HuH-7.5 (cell line): ENCODE measurements at places on chromosomes 4 and X.

GRCh38 chrX:130172127-130172845 is 524 bp downstream of the RAB33A start:
- no peak for DNase-seq

GRCh38 chrX:48957477-48957826 is at the start of gene OTUD5:
Gene OTUD5, minus strand, starts transcription at chrX:48957607. Its CDS starts 37 bp downstream, at chrX:48957570.
- DNase-seq: peak; percentile 81

- DNase-seq: no peak
These were observed 20.5 kb downstream of the SLC25A5 start for GRCh38 chrX:119488749-119489148.

DNA sequence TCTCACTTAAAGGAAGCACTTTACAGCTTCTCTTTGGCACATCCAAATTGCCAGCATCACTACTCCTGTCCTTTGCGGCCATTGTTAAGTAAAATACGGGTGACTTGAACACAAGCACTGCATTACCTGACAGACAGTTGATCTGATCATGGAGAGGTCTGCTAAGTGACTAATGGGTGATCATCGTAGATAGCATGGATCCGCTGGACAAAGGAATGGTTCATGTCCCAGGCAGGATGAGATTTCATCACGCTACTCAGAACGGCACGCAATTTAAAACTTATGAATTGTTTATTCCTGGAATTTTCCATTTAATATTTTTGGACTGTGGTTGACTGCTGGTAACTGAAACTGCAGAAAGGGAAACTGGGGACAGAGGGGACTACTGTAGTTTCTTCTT is 94.1 kb downstream of the NEUROG2 start:
- DNase-seq: no peak

DNA sequence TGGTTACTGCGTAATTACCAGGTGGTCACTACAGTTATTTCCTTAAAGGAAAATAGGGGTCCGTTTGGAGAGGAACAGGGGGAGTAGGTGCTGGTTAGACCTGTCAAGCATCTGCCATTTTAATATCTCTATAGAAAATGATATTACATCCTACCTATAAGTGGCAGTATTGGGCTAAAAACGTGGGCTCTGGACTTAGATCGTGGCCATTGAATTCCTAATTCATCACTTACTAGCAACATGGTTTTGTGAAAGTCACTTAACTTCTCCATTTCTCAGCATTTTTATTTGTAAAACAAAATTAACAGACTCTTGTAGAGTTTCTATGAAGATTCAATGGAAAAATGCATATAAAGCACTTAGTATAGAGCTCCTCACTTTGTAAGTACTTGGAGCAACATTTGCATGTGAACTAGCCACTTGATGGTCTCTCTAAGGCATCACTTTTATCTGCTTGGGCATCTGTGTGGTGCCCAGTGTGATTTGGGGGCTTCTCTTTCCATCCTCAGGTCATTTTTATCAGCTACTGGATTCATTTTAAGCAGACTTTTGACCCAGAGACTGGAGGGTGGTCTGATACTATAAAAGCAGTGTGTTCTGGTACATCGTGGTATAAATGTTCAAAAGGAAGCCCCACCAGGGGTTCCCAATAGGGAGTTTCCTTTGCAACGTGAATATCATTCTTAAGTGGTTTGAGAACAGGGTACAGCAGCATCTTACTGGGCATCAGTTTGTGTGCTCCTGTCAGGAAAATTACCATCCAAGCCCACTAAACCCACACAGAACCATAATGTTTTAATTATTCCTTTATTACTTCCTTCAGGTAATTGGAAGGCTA is 42.7 kb upstream of the RASSF6 start:
- DNase-seq: no peak

- DNase-seq: no peak
These were observed 231.8 kb downstream of the BANK1 start for GRCh38 chr4:102022343-102022742.
